AG04449 (cell line): ENCODE measurements at places on chromosomes 2 and 18.
A peak's percentile ranks its signal among the peaks of the same experiment; 100 is the strongest.

- no peak for DNase-seq
Observed at GRCh38 chr2:199812493-199812892, 38.5 kb downstream of the FTCDNL1 start.

- no peak for DNase-seq
Observed at GRCh38 chr2:88813612-88814011, 122.1 kb downstream of the RPIA start.

DNA sequence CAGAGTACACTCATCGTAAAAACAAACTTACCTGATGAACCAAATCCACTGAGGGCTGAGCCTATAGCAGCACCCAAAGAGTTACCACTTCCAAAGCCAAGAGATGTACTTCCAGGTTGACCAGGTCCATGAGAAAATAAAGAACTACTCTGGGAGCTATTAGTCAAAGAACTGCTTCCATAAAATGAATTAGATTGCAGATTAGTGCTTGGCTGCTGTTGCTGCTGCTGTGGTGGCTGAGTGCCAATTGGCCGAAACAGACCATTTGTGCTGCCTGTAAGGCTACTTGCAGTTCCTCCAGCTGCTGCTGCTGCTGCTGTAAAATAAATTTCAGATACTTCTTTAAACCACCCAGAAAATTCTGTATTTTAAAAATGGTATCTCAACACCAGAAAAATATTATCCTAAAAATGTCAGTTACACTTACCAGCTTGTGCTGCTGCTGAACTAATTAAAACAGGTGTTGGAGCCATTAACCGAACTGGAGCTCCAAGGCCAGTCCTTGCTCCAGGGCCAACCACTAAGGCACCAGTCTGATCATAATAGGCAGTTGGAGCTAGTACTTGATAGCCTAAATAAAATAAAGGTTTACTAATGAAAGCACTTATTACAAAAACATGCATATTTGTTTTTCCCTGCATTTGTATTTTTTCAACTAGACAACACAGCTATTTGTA lies 58.1 kb upstream of the SDC1 start:
- DNase-seq, result no peak

- DNase-seq, result no peak
Observed at GRCh38 chr18:52992041-52992440, 652.0 kb downstream of the DCC start.

DNA sequence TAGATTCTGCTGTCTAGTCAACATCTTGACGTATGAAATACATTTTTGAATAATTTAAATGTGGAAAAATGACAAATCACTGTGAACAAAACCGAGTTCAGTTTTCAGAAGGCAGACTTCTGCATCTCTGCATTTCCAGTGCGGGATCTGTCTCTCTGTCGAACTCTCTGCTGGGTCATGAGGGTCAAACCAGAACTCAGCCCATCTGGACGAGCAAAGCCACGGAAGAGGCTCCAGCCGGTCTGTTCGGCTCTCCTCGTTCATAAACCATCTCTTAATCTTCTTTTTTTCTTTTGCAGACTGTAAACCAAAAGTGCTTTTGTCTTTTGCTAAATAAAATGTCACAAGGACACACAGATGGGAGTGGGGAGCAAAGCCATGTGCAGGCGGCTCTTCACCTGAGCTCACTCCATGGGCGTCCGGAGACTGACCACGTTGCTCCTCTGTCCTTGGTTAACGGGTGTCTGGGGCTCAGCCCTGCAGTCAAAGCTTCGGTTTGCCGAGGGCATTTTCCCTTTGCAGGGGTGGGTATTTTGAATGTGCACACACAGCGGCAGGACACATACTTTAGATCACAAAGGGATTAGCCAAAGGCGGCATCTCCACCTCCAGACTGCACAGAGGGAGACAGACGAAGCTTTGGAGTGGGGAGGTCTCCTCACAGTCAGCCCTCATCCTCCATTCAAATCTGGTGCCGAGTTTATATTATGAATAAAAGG lies 737.9 kb upstream of the SALL3 start:
- DNase-seq, result no peak

- no peak for DNase-seq
Observed at GRCh38 chr18:61988100-61988499, 95.3 kb upstream of the RNF152 start.

GRCh38 chr2:232362174-232362900 lies 16.2 kb upstream of the ALPP start:
- DNase-seq, result no peak

DNA sequence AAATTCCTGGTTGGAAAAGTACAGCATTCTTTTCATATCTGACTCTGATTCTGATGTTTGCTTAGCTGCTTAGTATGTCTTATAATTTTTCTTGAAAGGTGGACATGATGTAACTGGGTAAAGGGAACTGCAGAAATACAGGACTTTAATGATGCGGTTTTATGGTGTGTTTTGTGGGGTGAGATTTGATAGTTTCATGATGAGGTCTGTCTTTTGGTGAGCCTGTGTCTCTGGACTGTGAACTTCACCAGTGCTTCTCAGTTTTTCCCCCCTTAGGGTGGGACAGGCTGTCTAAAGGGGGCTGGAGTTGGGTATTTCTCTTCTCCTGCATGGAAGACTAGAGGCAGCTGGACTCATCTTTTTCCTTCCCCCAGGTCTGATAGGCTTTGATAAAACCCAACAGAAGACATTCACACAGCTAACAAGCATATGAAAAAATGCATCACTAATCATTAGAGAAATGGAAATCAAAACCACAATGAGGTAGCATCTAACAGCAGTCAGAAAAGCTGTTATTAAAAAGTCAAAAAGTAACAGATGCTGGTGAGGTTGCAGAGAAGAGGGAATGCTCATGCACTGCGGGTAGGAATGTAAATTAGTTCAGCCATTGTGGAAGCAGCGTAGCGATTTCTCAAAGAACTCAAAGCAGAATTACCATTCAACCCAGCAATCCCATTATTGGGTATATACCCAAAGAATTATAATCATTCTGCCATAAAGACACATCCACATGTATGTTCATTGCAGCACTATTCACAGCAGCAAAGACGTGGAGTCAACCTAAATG lies 77.6 kb downstream of the EPC2 start:
- peak; percentile 16 for DNase-seq

GRCh38 chr2:219645631-219646527 lies 18.4 kb downstream of the SLC4A3 start:
- peak; percentile 45 for DNase-seq

DNA sequence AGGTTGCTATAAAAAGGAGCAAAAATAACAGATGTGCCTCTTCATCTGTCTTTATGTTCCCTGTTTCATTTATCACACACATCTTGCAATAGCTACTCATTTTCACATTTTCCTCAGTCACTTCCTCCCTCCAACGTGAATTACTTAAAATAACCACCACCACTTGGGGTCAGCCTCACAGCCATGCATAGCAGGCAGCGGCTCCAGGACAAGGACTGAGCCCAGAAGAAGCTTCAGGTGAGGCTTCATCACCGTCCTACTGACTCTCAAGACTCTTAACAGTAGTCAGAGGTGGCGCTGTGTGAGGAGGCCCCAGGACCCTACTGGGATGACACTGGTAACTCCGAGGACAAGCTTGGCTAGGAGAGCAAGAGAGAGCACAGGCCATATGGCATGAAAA lies 15.5 kb upstream of the ST8SIA5 start:
- no peak for DNase-seq

DNA sequence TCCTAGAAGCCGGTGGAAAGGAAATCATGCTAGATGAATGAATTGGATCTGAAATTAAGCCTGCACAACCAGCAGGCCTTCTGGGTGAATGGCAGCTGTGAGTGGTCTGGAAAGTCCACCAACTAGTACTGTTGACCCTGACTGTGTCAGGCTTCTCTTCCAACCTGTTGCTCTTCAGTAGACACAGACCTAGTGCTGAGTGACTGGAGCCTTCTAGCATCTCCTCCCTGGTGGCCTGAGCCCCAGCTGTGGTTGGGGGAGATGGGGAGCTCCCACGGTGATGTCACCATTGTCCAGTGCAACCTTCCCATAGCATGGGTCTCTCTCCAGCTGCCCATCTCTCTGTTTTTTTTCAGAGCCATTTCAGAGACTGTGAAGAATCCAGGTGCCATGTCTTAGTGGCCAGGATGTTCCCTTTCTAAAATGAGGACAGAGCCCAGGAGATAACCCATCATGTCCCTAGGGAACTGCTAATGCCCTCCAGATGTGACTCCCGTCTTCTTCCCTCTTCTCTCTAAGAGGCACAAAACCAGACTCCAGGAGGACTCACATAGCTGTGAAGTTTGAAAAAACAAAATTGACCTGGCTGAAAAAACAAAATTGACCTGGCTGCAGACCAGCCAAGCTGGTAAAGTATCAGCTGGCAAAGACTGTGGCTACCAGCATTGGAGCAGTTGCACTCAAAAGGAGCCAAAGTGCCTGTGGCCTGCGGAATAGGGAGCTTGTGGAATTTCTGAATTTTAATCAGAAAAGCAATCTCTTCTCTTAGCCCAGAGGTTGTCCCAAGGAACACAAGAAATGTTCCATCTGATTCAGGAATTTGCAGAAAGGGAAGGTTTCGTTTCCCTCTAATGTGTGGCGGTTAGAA lies 67.4 kb upstream of the RPL31 start:
- no peak for DNase-seq

GRCh38 chr18:55375930-55376329 lies 212.1 kb downstream of the TCF4 start:
- no peak for DNase-seq

GRCh38 chr2:238966072-238966937 lies 118.4 kb downstream of the TWIST2 start:
- no peak for DNase-seq

- no peak for DNase-seq
Observed at GRCh38 chr2:100350661-100351185, 28.4 kb upstream of the LONRF2 start.

- DNase-seq, result no peak
Observed at GRCh38 chr2:70328921-70329561, 27.2 kb upstream of the FAM136A start.

DNA sequence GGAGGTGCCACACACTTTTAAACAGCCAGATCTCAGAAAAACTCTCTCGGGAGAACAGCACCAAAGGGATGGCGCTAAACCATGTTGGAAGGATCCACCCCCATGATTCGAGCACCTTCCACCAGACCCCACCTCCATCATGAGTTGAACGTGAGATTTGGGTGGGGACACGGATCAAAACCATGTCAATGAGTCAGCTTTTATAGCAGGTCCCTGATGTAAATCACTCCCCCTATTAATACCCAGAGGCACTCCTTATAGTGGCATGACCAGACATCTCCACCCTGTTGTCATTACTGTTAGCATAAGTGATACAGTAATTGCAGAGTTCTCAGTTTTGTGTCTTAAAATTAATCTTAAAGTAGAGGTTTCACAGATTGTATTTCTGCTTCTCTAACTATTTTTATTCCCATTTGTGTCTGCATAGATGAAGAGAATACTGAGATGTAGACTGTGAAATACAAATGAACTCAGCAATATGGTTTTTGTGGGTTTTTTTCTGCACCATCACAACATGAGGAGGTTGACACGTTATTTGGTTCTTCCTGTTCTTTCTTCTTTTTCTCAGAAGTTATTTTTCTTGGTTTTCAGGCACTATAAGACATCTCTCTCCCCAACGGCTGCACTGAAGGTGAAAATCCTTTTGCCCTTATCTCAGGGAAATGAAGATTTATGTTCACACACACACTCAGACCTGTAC lies 218.2 kb downstream of the ARL4C start:
- DNase-seq, result no peak

- no peak for DNase-seq
Observed at GRCh38 chr2:161344692-161345091, 36.5 kb downstream of the PSMD14 start.

DNA sequence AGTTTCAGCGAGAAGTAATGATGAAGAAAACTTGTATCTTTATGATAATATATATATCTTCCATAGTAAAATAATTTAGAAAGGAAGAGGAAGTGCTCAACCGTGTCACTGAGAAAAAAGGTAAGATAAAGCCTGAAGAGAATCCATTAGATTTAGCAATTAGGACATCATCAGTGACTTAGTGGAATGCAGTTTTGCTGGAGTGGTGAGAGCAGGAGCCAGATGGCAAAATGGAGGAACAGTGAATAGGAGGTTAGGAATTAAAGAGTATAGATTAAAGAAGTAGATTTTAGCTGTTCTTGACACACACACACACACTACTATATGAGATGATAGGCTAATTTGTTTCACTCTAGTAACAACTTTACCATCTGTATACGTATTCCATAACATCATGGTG lies 157.1 kb upstream of the EPC2 start:
- DNase-seq, result no peak

DNA sequence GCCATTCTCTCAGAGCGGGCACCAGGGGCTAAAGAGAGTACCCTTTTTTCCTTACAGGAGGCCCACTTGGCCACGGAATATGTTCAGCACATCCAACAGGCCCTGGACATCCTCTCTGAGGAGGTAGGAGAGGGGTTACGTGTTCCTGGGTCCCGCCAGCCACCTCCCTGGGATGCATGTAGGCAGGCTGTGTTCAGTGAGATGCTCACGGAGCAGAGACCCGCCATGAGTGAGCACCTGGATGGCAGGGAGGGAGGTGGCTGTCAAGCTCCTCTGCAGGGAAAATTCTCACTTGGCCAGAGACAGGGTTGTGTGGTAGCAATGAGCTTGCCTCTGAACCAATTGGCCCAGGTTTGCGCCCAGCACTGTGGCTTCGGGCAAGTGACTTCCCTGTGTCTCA lies 123.1 kb upstream of the PPP1CB start:
- no peak for DNase-seq

- no peak for DNase-seq
Observed at GRCh38 chr2:124678043-124678442, 653.0 kb downstream of the CNTNAP5 start.

- no peak for DNase-seq
Observed at GRCh38 chr2:182077023-182077422, 91.4 kb downstream of the PPP1R1C start.

DNA sequence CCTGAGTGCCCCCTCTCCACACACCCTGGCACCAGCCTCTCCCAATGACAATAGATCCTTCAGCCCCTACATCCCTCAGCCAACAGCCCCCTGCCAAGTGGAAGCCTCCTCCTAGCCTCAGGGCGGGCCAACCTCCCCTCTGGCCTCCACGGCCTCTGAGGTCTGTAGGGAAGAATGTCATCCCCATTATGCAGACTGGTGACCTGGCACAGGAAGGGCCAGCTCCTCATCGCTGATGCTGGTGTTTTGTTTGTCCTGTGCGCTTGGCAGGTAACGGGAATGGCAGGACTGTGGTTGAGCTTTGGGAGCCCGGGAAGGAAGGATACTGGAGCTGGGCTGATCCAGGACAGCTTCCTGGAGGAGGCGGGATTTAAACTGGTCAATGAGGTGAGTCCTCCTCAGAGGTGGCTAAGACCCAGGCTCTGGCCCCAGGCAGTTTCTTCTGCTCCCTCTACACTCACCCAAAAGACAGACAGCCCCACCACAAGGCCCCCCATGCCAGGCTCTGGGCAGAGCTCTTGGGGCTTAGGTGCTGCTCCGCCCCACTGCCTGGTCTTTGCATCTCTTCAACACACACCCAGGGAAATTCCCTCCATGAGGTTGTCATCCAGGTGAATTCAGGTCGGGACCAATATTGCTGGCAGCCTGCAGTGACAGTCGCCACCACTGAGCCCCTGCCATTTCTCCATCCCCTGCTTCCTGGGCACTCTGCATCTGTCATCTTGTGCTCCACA lies 75.2 kb upstream of the SMAD7 start:
- DNase-seq, result no peak
